ENCODE measurements at places on chromosomes 5 and 9.

GRCh38 chr9:134293611-134294152, 32.6 kb upstream of the RXRA start:
- DNase-seq = no peak

DNA sequence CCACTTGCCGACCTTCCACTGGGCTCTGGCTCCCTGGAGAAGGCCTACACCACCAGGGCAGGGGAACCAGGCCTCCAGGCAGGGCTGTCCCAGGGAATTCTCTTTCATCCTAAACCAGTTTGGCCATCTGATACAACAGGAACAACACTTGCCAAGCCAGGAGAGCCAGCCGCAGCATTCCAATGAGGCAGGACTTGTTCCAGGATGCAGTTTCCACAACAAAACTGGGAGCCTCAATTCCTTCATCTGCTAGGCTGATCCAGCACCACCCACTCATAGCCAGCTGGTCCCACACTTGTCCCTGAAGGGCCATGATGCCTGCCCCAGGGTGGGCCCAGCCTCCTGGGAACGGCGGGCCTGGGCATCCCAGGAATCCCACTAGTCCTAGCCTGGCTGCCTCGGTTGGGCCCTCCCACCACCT, 26.0 kb downstream of the BICD2 start:
- DNase-seq = no peak

DNA sequence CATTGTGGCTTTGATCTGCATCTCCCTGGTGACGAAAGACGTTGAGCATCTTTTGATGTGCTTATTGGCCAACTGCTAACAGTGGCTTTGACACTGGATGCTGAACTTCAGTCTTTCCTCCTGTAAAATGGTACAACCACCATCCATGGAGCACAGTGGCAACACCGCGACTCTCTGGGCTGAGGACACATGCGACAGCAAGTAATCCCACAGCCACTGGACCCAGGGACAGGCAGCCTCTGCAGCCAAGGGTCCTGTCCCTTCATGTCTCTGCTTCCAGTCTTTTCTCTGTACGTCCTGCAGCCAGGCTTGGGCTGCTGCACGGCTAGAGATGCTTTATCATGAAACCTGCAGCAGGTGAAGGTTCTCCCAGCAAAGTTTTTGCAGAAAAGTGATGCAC, 83.5 kb downstream of the DAP start:
- no peak for DNase-seq

- no peak for DNase-seq
Observed at GRCh38 chr5:4348919-4349318, 753.3 kb downstream of the IRX1 start.

DNA sequence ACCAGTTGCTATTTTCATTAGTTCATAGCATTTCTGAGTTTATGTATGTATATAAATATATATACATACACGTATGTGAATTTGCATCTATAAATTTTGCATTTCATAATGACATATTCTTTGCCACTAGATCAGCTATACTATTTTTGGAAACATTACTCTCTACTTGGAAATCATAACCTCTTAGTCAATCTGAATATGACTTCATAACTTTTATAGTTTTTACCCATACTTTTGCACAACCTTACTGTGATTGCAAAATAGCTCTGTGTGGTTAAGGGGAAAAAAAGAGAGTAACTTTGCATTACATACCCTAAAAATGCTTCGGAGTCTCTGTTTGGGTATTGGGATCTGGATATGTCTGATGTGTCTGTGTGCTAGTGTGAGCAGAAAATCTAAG, 44.9 kb upstream of the ADAMTSL1 start:
- DNase-seq = no peak

GRCh38 chr9:113638897-113639296, 175.4 kb downstream of the RGS3 start:
- no peak for DNase-seq

DNA sequence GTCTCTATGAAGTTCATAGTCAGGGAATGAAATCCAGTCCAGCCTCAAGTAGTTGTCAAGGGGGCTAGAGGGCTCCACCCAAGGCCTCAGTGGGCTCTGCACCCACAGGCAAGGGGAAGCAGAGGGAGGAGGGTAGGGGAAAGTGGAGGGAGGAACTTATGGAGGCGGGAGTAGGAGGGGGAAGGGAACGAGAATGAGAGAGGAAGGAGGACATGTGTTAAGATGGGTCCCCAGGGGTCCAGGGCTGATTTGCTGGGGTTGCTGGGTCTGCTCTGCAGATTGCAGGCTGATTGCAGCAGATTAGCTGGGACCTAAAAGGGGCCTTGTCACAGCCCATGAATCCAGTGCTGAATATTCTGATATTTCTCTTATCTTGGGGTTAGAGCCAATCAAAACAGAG, 166.9 kb upstream of the IL12B start:
- DNase-seq = no peak

GRCh38 chr9:111360881-111361280, 30.9 kb upstream of the OR2K2 start:
- DNase-seq = no peak

DNA sequence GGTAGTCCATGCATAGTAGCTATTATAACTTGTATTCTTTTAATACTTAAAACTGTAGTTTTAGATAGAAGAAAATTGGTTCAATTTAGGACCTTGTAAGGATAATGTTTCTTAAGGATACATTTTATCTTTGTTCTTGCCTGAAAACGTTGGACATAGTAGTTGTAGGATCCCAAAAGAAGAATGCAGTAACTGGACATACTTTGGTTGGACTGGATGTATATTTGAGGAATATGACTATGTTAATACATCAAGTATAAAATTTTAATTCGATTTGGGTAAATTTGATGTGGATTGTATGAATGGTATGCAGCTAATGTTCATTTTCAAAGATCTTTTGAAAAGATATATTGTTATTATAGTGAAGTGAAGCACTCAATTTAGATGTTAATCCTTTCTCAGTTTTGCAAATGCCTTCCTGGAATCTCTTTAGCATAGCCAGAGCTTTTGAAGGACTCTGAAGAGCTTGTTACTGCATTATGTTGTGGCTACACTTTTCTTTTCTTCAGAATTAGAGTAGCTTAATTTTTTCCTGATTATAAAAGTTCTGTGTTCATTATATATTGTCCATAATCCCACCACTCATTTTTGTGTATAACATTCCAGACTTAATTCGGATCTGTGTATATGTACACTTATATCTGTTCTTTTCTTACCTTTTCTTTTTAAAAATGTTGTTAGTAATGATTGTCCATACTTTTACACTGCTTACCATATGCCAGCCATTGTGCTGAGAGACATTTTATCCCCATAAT, 41.2 kb downstream of the LRRTM2 start:
- DNase-seq = no peak

- DNase-seq = no peak
Observed at GRCh38 chr9:14563902-14564624, 129.2 kb downstream of the ZDHHC21 start.

- no peak for DNase-seq
Observed at GRCh38 chr5:112159435-112159834, 259.6 kb downstream of the EPB41L4A start.

DNA sequence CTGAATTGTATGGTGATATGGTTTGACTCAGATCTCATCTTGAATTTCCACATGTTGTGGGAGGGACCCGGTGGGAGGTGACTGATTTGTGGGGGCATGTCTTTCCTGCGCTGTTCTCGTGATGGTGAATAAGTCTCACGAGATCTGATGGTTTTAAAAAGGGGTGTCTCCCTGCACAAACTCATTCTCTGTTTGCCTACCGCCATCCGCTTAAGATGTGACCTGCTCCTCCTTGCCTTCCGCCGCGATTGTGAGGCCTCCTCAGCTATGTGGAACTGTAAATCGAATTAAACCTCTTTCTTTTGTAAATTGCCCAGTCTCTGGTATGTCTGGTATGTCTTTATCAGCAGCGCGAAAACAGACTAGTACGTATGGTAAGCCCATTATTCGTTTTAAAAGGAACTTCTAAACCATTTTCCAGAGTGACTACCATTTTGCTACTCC, 48.7 kb downstream of the SLC36A1 start:
- no peak for DNase-seq
